ENCODE measurements at places on chromosomes 16 and 17. TPM values are rescaled to one million over a fixed set of nuclear protein-coding genes. Genes with fewer than 3 reads are reported as not detected.
A peak's percentile ranks its signal among the peaks of the same experiment; 100 is the strongest.

USP31 gene
- 2.7 TPM for total RNA-seq

ZNF668 gene
- 12.6 TPM for total RNA-seq

PDIA2 gene
- not detected for total RNA-seq

TPSB2 gene
- total RNA-seq, result not detected

CEP295NL gene
- total RNA-seq, result 0.60 TPM

CDRT4 gene
- 9.7 TPM for total RNA-seq

SOX8 gene
- 4.7 TPM for total RNA-seq

DNA sequence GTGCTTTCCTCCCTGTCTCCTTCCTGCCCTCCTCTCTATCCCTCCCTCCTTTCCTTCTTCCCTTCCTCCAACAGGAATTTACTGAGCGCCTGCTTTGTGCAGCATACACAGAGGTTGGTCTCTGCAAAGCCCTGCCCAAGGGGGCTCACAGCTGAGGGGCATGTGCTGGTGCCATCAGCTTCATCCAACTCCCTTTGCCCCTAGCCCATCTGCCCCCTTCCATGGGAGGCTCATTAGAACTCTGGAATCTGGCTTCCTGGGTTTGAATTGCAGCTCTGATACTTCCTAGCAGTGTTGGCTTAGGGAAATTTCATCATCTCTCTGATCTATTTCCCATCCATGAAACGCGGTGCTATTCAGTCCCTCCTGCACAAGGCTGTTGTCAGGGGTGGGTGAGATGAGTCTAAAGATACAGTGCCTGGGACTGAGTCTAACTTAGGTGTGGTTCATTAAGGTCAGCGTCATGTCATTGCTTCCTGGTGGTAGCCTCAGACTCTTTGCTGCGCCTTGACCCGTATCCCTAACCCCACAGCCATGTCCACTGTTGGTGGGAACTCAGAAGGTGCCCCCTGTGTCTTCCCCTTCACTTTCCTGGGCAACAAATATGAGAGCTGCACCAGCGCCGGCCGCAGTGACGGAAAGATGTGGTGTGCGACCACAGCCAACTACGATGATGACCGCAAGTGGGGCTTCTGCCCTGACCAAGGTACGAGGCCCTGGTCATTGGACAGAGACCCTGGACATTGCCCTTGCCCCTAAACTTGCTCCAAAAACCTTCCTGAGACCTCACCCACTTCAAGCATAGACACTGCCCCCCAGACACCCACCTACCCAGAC is 10.3 kb downstream of the MMP2 start:
- no peaks in the 10 kb centered on the region for H3K4me1 ChIP-seq
- no peak overlapping the region for H3K27ac ChIP-seq
- no peaks in the 10 kb centered on the region for H3K27me3 ChIP-seq
- H3K4me3 ChIP-seq, result no peak overlapping the region
- no peaks in the 10 kb centered on the region for H3K36me3 ChIP-seq

DNA sequence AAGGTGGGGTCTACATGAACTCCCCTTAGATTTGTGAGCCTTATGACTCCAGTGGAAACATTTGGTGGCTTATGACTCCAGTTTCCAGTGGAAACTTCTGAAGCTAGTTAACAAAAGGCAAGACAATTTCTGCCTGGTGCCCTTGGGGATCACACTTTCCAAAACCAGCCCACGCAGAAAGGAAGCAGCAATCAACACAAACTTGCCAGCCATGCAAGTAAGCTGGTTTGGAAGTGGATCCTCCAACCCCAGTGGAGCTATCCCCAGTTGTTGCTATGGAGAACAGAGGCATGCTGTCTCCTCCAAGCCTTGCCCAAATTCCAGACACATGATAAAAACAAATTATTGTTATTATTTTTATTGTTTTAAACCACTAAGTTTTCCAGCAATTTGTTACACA is 130.9 kb downstream of the CDH11 start:
- no peaks in the 10 kb centered on the region for H3K27me3 ChIP-seq
- no peak overlapping the region for H3K27ac ChIP-seq

GRCh38 chr16:595094-595528 is 5.2 kb downstream of the RAB40C start:
- no peak for DNase-seq
- peaks cover 8% of the 10 kb centered on the region for H3K4me1 ChIP-seq
- no peak overlapping the region for H3K27ac ChIP-seq
- no peak overlapping the region for H3K4me3 ChIP-seq

DNA sequence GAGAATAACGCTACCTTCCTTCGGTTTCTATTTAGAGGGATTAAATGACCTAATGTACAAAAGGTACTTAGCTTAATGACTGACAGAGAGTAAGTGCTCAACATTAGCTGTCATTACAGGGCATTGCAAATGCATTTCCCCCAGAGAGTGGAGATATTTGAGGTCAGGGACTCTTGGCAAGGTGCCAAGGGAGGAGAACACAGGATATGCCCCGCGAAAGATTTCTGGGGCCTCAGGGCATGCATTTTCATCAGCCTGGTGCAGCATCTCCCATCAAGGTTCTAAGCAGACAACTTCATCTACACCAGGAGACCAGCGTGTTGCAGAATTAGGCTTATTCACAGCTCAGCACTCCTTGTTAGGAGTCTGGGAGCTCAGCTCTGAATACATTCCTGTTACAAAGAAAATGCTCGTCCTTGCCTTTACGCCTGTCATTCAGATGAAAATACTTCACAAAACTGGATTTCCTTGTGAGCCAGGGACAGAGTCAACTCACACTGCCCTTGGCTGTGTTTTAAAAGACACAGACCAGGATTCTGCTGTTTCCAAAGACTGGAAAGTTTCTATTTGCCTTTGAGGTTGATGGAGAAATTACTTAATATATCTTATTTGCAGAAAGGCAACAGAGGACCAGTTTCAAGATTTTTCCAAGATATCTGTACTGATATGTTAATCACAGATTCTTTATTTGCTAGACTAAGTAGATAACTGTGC is 108.2 kb downstream of the VAT1L start:
- H3K27ac ChIP-seq, result no peak overlapping the region
- no peaks in the 10 kb centered on the region for H3K36me3 ChIP-seq
- H3K4me1 ChIP-seq, result no peaks in the 10 kb centered on the region
- H3K27me3 ChIP-seq, result no peaks in the 10 kb centered on the region

- DNase-seq, result peak; percentile 11
- no peaks in the 10 kb centered on the region for H3K27me3 ChIP-seq
- H3K27ac ChIP-seq, result peak overlapping the region; percentile 97
- peaks cover 33% of the 10 kb centered on the region for H3K4me1 ChIP-seq
- H3K36me3 ChIP-seq, result peaks cover 4% of the 10 kb centered on the region
These were observed 1.4 kb downstream of the NFAT5 start for GRCh38 chr16:69566981-69567680.

- no peaks in the 10 kb centered on the region for H3K36me3 ChIP-seq
- H3K4me3 ChIP-seq, result no peak overlapping the region
- no peaks in the 10 kb centered on the region for H3K27me3 ChIP-seq
- H3K27ac ChIP-seq, result no peak overlapping the region
These were observed 406.5 kb upstream of the CDH5 start for GRCh38 chr16:65959983-65960382.

Measured in naive thymus-derived CD4-positive, alpha-beta T cell (primary cell).